Central memory CD4-positive, alpha-beta T cell (primary cell): ENCODE measurements at places on chromosomes 4 and X.

DNA sequence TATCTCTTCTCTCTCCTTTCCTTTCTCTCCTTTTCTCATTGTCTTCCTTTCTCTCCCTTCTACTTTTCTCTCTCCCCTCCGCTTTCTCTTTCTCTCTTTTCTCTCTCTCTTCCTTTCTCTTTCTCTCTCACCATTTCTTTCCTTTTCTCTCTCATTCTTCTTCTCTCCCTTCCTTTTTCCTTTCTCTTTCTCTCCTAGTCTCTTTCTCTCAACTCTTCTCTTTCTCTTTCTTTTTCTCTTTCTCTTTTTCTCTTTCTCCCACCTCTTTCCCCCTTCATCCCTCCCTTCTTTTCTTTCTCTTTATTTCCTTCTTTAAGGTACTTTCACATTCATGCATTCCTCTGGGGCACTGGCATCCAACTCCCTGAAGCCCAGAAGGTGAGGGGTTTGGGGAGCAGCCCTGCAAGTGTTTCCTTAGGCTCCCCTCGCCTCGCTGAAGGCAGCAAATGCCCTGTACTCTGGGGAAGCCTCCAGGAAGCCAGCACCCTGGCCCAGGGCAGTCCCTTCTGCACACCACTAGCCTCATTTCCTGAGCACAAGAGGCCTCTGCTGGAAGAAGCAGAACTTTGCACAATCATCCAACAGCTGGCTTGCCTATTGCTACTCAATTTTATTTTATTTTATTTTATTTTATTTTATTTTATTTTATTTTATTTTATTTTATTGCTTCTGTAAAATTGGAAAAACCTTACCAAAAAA lies 124.2 kb downstream of the NFKB1 start:
- DNase-seq = peak; percentile 65

DNA sequence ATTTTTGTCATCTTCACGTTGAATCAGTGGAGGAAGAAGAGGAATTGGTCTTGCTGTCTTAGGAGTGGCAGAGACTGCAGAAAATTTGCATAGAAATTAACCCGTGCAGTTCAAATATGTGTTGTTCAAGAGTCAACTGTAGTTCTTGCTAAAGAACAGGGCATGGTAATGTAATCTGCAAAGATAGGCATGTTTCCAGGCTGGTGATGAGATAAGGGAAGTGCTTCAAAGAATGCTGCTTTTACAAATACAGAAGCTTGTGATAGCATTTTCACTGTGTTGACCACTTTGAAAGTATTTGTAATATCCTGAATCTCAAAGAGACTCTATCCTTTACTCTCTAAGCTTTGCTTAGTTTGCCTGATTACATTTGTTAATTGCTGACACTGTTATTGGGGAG lies 60.1 kb downstream of the PRRG1 start:
- no peak for DNase-seq

DNA sequence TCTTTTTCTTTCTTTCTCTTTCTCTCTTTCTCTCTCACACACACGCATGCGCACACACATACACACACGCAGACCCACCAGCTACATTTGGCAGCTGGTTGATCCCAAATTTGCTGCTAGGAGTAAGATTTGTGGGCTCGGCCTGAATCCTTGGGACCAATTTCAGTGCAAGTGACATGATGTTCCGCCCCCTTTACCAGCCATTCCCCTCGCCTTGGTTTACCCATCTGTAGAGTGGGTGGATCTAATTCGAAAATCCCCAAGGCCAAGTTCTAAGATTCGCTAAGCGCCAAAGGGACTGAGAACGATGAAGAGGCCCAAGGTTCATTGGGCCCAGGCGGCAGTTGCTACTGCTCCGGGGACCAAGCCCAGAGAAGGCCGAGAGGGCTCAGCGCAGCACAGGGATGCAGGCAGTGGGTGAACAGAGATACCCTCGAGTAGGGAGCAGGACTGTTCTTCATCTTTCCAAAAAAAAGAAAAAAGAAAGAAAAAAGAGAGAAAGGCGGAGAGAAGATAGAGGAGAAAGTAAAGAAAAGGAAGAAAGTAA lies 5.8 kb downstream of the NKX3-2 start:
- DNase-seq = no peak

DNA sequence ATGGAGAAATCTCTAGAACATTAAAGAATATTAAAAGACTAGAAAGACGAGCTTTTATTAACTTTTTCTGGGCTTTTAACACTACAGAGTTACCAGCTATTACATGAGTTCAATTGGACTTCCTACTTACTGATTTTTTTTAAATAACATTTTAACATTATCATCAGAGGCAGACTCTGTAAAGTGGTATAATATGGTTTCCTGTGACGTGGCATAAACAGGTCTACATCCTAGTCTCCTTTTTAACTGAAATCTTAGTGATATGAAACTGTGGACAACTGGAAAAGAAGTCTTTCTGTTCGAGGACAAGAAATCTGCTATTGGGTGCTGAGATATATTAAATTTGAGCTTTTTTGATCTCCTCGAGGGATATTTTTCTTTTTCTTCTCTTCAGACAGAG lies 48.7 kb upstream of the ABCG2 start:
- no peak for DNase-seq

DNA sequence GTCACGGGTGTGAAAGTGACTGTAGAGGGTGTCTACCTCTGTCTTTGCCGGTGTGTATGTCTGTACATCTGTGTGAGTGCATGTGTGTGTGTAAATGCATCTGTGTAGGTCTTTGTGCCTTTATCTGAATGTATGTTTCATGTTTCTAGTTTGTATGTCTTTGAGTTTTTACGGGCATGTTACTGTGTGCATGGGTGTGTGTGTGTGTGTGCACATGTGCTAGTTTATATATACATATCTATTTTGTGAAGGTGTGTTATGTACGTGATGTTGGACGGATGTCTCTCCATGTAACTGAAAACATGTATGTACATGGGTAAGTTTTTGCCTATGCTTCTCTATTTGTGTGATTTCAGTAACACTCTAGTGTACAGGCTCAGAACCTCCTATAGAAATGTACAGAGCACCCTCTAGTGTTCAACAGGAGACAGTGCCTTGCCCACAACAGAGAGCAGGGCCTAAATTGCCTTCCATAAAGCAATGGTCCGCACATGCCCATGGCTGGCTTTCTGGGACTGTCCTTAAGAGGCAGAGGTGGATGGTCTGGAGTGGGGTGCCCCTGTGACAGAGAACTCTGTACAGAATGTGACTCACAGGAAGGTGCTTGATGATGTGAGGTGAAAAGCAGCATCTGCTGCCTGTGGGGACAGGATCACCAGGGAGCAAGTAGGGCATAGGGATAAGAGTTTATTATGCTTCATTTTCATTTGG lies 343.5 kb downstream of the RAPGEF2 start:
- DNase-seq = peak; percentile 1

DNA sequence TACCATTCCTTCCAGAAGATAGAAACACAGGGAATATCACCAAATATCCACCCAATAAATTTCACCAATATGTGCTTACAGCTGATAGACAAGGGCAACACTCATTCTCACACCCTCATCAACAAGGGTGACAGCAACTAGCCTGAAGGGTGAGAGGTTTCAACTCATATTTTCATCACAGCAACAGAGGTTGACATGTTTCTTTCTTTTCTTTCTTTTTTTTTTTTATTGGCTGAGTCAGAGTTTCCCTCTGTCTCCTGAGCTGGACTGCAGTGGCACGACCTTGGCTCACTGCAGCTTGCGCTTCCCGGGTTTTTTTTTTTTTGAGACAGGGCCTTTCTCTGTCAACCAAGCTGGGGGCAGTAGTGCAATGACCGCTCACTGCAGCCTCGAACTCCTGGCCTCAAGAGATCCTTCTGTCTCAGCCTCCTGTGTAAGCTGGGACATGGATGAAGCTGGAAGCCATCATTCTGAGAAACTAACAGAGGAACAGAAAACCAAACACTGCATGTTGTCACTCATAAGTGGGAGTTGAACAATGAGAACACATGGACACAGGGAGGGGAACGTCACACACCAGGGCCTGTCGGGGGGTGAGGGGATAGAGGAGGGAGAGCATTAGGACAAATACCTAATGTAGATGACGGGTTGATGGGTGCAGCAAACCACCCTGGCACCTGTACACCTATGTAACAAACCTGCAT lies 27.5 kb upstream of the ASMTL start:
- DNase-seq = no peak

DNA sequence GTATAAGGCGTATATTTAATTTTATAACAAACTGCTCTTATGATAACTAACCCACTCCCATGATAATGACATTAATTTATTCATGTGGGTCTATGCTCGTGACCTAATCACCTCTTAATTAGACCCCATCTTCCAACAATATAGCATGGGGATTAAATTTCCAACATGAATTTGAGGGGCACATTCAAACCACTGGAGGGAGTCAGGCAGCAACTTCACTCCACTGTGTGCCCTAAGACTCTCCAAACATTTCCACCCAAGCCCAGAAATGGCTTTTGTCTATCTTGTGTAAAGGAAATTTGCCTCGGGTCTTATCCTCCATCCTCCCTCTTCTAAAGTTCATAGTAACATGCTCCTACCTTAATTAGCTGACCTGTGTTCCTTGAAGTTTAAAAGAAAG lies 616.1 kb upstream of the CPEB2 start:
- DNase-seq = no peak

GRCh38 chr4:140952717-140953116 lies 180.6 kb downstream of the RNF150 start:
- no peak for DNase-seq

GRCh38 chrX:17738737-17739535 lies 1.6 kb downstream of the SCML1 start:
- DNase-seq = no peak

DNA sequence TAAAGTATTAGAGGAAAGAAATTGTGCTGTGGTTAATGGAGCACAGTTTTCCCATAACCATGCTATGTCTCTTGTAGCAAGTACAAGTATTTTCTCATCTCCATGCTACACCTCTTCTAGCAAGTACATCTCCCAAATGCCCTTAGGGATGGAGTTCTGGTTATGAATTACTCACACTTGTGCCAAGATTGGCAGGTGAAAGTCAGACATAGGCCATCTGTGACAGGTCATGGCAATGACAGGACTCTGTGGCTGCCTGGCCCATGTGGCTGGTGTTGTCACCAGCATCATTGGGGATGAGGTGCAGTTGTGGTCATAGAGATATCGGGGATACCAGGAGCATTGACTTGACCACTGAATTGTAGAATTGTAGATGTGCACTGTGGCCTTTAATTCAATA lies 310.2 kb downstream of the FAT4 start:
- no peak for DNase-seq

GRCh38 chr4:40550948-40551462 lies 78.7 kb downstream of the RBM47 start:
- peak; percentile 29 for DNase-seq

DNA sequence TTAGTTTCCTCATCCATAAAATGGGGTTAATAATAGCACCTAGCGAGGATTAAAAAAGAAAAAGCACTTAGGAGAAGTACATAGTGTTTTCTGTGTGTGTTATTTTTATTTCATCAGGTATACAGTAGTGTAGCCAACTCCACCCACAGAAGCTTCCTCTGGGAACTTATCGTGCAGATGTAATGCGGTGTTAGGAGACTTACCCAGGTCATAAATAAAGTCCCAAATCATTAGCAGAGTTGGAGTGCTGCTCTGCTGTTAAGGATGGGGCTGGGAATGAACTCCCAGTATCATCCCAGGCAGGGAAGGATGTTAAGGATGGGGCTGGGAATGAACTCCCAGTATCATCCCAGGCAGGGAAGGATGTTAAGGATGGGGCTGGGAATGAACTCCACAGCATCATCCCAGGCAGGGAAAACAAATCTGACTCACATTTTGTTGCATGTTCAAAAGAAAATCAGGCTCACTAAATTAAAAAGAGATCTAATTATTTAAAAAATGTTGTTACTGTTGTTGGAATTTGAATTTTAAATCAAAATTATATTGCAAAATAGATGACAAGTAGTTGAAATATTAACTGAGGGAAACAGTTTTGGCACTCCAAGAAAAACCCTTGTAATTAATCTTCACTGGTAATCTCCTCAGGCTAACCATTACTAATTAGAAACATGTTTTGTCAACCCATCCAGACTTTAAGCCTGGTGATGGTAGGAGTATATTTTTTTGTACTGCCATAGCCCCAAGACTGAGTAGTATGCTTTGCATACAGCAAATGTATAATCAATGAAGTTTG lies 10.2 kb upstream of the SFRP2 start:
- DNase-seq = no peak

DNA sequence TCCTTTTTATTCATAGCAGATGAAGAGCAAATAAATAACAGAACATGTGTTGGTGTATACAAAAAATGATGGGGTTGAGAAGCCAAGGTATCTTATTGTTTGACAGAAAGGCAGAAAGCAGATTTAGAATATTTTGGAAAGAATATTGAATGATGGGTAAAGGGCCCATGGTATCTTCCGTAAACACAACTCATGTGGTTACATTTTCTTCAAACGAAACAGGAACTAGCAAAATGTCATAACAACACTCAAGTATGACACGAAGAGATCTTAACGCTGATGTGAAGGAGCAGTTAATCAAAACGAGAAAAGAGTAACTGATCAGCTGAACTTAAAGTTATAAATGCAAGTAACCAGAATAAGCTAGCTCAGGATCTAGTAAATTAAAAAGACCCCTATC lies 195.7 kb upstream of the GK2 start:
- no peak for DNase-seq

DNA sequence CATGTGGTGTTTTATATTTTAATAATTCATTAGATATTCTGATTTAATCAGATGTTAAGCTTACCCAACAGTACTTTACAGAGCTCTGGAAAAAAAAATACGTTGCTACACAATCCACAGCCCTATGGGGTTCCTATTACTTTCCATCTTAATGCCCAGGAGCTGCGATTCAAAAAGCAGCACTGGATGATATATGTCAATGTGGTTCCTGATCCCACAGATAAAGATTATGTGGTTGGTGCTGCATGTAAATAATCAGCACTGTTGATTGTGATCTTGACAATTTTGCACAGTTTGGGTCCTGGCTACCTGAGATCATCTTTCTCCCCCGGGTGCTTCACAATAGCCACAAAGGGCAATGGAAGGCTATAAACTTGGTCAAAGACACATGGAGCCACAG lies 72.7 kb upstream of the DCLK2 start:
- DNase-seq = no peak

DNA sequence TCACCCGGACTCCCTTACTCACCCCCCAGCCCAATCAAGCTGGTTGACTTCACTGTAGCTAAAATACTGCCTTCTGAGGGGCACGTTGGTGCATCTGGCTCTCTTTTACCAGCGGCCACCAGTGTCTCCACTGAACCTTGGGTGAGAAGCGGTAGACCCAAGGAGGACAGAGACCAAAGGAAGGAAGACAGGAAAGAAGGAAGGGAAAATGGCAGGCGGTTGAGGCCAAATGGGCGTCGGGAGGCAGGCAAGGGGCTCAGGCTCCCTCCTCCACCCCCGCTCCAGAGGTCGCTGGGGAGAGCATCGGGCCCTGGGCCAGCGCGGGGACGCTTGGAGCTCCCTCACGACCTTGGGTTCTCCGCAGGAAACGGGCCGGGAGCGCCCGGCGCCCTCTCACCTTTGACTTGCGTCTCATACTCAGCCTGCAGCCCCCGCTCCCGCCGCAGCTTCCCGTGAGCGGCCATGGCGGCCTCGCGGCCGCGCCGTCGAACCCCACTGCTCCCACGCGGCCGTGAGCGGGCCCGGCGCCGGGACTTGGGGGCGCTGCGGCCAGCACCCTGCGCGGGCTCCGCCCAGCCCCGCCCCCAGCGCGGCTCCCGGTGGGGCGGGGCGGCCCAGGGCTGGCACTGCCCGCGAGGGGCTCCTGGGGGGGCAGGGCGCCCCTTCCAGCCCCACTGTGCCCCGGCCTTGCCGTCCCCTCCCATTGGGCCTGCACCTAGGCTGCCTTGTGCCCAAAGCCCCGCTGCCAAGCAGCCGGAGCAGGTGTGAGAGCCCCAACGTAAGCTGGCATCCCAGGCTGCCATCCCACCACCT lies at the start of gene ARHGAP4:
TSS of gene ARHGAP4 (minus strand) at position 526 of the 813 bp plus-strand sequence. CDS start at position 464, 62 bp downstream.
- peak; percentile 40 for DNase-seq

- no peak for DNase-seq
Observed at GRCh38 chr4:23194751-23195150, 502.0 kb downstream of the GBA3 start.
